GM10248 (cell line): ENCODE measurements at places on chromosomes 1 and 21.

- no peak for DNase-seq
Measured at GRCh38 chr1:42949312-42950115, 9.2 kb downstream of the SLC2A1 start.

DNA sequence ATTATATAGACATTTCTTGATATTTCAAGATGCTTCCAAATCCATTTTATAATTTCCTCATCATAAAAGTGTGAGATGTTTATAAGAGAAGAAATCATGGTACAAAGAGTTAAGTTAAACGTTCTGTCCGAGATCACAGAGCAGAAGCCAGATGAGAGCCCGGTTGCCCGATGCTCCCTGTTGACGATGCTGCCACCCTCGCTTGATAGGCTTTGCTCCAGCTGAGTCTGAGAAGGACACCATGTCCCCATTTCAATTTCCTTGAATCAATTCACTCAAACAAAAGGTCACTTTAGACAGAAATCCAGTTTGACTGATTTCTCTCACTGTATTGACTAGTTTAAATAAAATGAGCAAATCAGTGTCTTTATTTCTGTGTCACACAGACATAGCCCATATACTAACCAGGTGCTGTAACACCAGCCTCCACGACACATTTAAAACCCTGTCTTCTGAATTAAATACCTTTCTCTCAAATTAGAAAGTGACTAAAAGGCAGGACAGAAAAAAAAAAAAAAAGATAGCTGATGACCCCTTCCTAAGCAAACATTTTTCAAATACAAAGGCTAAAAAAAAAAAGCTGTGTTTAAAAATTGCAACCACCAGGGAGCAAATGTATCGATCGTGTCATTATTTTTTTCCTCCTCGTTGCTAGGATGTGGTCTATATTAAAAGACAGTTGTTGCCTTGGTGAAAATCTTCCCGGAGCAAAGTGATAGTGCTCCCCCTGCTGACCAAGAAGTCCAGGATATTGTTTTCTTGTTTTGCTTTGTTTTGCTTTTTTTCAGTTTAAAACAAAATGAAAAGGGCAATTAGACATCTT, 35.2 kb downstream of the DNASE2B start:
- peak; percentile 49 for DNase-seq

DNA sequence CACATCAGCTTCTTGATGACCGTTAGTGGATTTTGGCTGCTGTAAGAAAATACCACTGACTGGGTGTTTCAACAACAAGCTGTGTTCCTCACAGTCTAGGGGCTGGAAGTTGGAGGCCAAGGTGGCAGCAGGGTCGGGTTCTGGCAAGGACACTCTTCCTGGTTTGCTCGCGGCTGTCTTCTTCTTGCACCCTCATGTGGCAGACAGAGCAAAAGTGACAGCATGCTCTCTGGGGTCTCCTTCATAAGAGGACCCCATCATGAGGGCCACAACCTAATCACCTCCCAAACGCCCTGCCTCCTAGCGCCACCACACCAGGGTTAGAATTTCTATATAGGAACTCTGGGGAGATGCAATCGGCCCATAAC, 18.6 kb upstream of the TSPEAR start:
- no peak for DNase-seq

DNA sequence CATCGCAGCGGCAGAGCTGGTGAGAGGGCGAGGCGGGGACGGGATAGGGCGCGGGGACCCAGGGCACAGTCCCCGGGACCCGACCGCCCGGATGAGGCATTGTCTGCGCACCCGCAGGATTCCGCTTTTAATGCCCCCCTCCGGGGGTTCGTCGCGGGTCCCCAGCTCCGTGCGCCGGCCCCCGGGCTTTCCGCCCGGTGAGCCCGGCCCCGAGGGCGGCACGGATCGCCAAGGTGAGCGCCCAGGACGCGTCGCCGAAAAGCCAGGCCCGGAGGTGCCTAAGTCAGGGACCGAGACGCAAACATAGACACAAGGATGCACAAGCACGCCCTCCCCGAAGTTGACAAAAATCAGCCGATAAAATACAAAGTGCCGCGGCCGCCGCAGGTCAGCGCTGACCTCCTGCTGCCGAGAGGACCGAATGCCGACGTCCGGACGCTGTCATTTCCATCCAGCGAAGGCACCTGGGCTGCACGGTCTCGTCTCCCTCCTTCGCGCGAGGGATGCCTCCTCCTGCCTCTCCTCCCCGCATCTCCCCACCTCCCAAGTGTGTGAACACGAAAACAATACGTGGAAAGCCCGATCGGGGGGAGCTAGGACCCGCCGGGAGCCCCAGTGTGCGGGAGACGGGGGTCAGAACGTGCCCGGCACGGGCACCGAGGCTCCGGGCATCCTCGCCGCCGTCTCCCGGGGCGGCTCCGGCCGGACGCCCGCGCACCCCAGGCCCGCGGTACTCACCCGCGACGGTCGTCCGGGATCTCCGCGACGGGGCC, 101.1 kb upstream of the SOD1 start:
- no peak for DNase-seq

DNA sequence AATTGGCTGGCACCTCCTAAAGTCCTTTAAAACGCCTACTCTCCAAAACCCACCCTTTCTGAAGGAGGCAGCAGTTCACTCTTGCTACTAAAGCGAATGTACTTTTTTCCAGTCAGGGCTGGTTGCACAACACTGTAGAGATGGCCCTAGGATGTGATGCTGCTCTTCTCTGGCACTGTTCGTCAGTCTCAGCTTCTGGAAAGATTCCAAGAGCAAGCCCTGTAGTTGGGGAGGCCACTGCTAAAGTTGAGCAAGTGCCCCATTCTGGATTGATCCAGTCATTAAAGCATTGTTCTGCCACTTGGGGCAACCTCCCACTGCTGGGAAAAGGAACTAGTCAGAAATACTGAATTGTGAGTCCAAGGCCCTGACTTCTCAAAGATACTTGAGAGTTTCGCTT, 28.5 kb upstream of the KCNQ4 start:
- DNase-seq, result no peak

- no peak for DNase-seq
Measured at GRCh38 chr1:65064981-65065380, 83.0 kb upstream of the AK4 start.

- DNase-seq, result no peak
Measured at GRCh38 chr1:185368313-185368855, 51.3 kb upstream of the IVNS1ABP start.

- DNase-seq, result no peak
Measured at GRCh38 chr1:40038697-40039096, 1.8 kb upstream of the CAP1 start.
